Stomach (tissue), 19 donors: ENCODE measurements at places on chromosomes 11 and 22. TPM values are rescaled to one million over a fixed set of nuclear protein-coding genes. Genes with fewer than 3 reads are reported as not detected.

RASSF7 gene
- 103 TPM for polyA plus RNA-seq

SLCO2B1 gene
- 5.2 TPM for polyA plus RNA-seq

SEPTIN3 gene
- 0.61 TPM for polyA plus RNA-seq

PLAAT3 gene
- polyA plus RNA-seq: 52.5 TPM

RASL10A gene
- 0.19 TPM for polyA plus RNA-seq

KCNJ5 gene
- 0.25 TPM for polyA plus RNA-seq

RRAS2 gene
- polyA plus RNA-seq: 20.7 TPM

RIMBP3B gene
- 0.03 TPM for polyA plus RNA-seq
